CD4-positive, alpha-beta T cell (primary cell): ENCODE measurements at places on chromosomes 5 and 9. TPM values are rescaled to one million over a fixed set of nuclear protein-coding genes. Genes with fewer than 3 reads are reported as not detected.

GRCh38 chr9:92010705-92011536, 60.9 kb upstream of the ROR2 start:
- no peak for DNase-seq
- H3K4me3 ChIP-seq, result no peak overlapping the region
- no peaks in the 10 kb centered on the region for H3K27me3 ChIP-seq
- no peaks in the 10 kb centered on the region for H3K4me1 ChIP-seq

GRCh38 chr9:69809304-69809863, 11.2 kb upstream of the CFAP95 start:
- H3K36me3 ChIP-seq, result no peaks in the 10 kb centered on the region
- no peak overlapping the region for H3K4me3 ChIP-seq
- no peak overlapping the region for H3K27ac ChIP-seq
- no peak for DNase-seq

Gene CARTPT
- total RNA-seq, result not detected

Gene ZFP2
- total RNA-seq, result 0.36 TPM

DNA sequence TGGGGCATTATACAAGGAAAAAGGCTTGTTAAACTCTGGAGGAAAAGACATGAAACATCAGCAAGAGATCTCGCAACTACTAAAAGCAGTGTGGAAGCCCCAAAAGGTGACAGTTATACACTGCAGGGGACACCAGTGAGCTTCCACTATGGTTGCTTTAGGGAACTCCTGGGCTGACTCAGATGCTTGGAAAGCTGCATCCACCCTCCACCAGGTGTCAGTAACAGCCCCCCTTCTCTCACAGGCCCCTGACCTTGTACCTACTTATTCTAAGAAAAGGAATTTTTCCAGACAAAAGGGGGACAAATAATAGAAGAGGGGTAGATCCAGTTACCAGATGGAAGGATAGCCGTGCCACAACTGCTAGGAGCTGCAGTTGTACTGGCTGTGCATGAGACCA, 154.4 kb upstream of the COX7C start:
- H3K4me1 ChIP-seq, result no peaks in the 10 kb centered on the region
- no peak overlapping the region for H3K27ac ChIP-seq
- H3K36me3 ChIP-seq, result no peaks in the 10 kb centered on the region
- no peak for DNase-seq
- no peaks in the 10 kb centered on the region for H3K27me3 ChIP-seq

DNA sequence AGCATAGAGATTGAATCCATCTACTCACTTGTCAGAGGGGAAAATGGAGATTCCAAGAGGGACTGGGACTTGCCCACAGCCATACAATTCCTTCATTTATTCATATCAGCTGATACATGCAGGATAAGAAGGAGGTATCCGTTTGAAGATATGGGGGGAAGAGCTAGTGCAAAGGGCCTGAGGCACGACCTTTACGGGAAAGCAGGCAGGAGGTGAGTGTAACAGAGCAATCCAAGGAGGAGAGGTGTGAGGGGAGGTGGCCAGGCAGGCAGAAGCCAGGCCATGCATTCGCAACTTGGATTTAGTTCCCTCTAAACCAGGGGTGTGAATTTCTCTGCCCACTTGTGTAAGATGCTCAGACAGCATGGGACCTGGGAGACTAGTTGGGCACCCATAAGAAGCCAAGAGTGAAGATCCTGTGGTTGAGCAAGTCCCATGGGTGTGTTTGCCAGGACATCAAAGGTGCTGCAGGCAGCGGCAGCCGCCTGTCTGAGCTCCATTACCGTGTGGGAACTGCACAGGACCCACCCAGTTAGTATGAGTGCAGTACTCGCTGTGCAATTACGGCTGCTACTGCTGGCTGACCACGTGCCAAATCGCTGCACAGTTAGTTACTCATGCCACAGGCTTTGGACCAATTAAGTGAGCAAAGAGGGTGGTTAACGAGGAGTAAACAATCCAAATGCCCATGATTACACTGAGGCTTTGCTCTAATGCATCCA, 31.4 kb upstream of the FAT2 start:
- no peak overlapping the region for H3K4me3 ChIP-seq
- H3K27ac ChIP-seq, result no peak overlapping the region
- H3K27me3 ChIP-seq, result no peaks in the 10 kb centered on the region
- no peak for DNase-seq
